Endothelial cell (in vitro differentiated cells): ENCODE measurements at places on chromosomes 1 and 21.

DNA sequence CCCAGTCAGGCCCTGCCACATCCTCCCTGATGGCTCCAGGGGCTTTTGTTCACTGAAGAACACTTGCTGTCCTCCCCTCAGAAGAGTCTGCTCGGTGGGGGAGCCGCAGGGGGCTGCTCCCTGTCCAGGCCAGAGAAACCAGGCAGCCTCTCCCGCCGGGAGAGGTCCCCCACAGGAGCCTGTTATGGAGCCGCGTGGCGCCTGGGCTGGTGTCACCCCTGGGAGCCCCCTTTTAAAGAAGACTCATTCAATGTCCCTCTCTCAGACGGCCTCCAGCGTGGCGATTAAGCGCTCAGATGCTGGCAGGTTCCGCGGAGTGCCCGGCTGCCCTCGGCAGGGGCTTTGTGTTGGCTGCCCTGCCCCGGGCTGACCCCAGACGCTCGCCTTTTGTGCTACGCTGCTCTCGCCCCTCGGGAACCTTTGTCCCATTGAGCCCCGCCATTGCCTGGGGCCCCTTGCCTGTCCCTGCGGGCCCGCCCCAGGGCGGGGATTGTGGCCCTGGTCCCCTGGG, 43.1 kb downstream of the SKI start:
- DNase-seq: no peak

DNA sequence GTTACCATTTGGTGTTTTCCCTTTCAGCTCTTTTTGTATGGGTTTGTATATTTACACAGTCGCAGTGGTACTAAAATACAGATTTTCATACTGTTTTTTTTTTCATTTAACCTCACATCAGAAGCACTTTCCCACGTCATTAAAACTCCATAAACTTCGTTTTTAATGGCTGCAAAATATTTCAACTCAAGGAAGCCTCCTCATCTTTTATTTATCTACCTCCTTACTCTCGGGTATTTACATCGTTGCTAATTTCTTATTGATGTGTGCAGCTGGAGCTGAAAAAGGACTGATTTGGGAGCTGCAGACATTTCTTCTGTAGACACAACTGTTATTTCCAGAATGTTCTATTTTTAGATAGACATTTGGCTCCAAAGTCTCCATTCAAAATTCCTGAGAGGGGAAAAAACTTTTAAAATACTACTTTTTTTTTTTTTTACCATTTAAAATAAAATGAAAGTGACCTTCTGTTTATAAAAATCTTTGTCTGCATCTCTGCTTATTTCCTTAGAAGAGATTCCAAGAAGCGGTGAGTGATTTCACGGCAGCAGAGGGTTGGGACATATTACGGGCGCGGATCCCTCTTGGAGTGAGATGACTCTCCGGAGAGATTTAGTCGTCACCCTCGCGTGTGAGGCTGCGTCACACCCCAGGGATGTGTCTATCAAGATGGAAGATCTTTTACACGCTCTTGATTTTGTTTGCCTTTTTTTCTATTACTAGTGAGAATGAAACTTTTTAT, 10.1 kb downstream of the RUNX3 start:
- DNase-seq: no peak

GRCh38 chr1:203686091-203686632, 59.5 kb downstream of the ATP2B4 start:
- DNase-seq: no peak

GRCh38 chr1:185420588-185421081, 103.6 kb upstream of the IVNS1ABP start:
- DNase-seq: no peak

DNA sequence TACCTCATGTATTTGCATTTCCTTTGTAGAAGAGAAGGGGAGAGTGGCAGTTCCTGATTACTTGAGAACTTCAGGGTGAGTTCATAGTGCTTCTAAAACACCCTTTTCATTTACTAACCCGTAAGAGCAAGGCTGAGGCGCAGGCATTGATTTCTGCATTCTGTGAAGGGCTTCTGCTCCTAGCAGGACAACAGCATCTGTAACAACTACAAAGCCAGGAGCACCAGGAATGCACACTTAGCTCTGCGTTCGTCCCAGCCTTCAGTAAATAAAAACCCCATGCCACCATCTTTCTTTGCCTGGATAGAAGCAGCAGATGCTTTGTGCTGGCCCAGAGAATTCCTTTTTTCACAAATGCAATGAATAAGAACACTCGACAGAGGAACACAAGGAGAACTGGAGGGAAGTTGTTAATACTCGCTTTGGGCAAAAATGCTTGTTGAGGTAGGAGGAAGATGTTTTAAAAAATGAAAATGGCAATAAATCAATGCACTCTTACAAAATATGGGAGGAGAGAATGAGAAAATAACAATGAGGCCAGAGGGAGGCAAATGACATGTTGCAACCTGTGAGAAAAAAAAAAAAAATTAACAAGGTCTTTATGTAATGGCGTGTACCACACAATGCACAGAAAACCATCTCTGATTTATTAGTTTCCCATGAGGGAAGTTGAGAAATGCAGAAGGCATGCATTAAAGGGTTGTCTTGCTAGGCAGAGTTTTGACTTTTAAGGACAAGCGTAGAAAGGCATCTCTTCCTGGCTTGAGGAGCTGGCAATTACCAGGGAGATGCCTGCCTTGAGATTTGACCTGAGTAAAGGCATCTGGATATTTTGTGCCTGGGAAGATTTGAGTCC, 418.8 kb downstream of the DISC1 start:
- DNase-seq: no peak

DNA sequence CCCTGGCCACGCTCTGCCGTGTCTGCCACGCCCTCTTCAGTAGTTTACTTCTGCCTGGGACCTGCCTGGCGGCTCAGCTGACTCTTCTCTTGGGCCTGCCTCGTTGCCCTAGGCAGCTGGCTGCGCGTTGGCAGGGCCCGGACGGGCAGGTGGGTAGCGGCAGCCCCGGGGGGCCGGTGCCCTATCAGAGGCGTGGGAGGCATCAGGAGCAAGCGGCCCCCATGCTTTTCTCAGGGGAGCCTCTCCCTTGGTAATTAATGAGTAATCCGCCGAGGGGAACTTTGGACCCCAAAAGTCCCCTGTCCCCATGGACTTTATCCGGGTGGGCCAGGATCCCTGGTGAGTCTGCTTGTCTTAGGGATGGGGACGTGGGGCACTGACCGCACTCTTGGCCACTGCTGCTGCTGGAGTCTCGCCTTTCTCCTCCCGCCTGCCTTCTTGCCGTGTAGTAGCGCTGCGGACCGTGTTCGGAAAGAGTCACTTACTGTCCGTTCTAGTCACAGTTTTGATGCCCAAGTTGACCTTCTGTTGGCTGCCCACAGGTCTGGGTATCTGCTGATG, 22.7 kb downstream of the SKI start:
- no peak for DNase-seq

GRCh38 chr1:44225761-44226160, 12.5 kb downstream of the DMAP1 start:
- no peak for DNase-seq

DNA sequence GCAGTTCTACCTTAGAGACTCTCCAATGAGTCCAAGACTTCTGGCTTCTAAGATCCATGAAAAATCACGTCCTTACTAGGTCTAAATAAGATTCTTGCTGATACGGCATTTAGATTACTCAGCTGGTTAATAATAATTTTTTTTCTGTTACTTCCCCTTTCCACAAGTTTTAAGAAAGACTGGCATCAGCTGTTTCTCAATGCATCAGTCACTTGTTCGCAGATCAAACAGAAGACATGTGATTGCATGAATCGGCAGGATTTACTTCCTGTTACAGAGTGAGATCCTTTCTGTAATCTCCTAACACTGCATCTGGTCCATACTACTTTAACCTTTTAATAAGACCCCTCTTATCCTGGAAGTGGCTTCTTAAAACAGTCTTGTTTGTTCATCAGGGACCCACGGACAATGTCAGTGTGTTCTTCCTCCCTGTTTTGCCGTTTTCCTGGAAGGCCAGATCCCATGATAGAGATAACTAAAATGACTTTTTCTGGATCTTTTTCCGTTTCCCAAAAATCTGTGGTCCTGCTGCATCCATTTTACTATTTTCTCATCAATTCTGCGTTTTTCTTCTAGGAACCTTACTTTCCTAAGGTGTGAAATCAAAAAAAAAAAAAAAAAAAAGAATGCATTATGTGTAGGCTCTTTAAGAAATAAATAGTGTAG, 6.1 kb downstream of the NPL start:
- DNase-seq: no peak
